ENCODE measurements at places on chromosomes 2 and 18.

- no peak for DNase-seq
Observed at GRCh38 chr2:203880557-203881125, 13.1 kb downstream of the CTLA4 start.

DNA sequence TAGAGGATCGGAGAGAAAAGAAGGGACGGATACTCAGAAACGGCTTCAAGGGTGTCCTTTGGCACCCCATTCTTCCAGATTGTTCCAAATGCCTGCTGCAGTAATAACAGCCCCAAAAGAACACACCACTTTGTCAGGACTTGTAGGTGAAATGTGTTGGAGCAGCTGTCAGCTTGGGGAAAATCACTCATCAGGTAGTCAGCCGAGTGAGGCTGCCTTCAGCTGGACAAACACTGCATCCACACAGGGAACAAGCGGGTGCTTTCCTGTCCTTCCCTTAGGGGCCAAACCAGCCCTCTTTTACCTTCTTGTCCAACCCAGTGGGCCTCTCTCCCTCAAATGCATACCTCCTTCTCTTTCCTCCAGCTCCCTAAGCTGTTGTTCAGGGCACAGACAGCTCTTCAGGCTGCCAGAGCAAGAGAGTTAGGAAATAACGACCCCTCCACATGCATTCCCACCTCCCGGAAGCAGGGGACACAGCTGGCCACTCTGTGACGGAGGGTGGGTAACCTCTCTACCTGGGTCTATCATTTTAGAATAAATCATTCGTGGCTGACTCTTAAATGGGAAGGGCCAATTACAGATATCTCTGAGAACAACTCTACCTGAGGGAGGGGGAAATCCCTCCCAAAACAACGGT is 48.1 kb downstream of the BCL11A start:
- no peak for DNase-seq

DNA sequence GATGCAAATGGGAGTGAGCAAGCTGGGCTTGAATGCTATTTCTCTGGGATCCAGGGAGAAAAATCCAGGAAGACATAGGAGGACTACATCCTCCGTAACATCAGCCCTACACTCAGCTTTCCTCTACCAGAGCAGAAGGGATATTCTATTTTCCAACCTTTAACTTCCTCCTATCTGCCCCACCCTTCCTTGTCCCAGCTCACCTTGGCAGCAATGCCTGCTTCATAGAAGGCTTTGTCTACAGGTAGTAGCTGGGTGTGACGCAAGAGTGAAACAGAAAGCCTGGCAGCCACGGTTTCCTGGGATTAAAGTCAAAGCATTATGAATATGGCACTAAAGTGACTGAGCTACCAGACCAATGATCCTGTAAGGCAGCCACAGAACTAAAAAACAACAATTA is 3.9 kb downstream of the KRTCAP3 start:
- DNase-seq = no peak

- DNase-seq = no peak
Observed at GRCh38 chr18:37188016-37188791, 359.3 kb downstream of the KIAA1328 start.

GRCh38 chr2:100757621-100758394 is 62.1 kb upstream of the NPAS2 start:
- no peak for DNase-seq

GRCh38 chr18:69109686-69110085 is 291.0 kb upstream of the DOK6 start:
- DNase-seq = no peak

- DNase-seq = no peak
Observed at GRCh38 chr2:7109533-7109885, 192.3 kb downstream of the RNF144A start.

- DNase-seq = no peak
Observed at GRCh38 chr2:196410008-196410407, 229.5 kb upstream of the CCDC150 start.

DNA sequence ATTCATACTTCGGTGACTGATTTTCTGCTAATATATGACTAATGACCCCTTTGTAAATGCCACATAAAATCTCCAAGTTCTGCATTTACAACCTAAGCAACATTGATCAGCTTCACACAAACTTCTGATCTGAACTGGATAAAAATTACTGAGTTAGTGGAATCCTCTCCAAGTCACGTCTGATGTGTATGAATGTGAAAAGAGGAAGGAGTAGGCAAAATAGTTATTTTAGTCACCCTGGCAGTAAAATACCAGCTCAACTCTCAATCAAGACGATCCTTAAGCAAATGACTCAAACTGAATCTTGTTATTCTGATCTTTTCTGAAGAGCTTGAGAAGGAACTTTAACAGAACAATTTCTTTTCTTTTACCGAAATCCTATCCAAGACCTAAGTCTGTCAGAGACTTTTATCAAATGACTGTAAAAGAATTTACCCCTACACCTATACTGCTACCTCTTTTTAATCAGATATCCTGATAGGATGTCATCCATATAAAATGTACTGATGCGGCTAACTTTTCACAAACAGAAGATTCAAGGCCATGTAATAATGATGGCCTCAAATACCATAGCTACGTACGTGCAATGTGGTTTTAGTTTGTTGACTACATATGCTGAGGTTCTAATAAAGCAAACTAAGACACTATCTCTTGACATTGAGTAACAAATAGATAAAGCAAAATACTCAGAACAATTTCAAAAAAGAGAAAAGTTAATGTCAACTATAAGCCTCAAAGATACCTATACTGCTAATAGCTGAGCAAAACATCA is 23.7 kb downstream of the CUL3 start:
- no peak for DNase-seq

- peak; percentile 38 for DNase-seq
Observed at GRCh38 chr2:207983641-207984042, 41.7 kb downstream of the PLEKHM3 start.

GRCh38 chr2:235543128-235543750 is 49.4 kb downstream of the AGAP1 start:
- no peak for DNase-seq

DNA sequence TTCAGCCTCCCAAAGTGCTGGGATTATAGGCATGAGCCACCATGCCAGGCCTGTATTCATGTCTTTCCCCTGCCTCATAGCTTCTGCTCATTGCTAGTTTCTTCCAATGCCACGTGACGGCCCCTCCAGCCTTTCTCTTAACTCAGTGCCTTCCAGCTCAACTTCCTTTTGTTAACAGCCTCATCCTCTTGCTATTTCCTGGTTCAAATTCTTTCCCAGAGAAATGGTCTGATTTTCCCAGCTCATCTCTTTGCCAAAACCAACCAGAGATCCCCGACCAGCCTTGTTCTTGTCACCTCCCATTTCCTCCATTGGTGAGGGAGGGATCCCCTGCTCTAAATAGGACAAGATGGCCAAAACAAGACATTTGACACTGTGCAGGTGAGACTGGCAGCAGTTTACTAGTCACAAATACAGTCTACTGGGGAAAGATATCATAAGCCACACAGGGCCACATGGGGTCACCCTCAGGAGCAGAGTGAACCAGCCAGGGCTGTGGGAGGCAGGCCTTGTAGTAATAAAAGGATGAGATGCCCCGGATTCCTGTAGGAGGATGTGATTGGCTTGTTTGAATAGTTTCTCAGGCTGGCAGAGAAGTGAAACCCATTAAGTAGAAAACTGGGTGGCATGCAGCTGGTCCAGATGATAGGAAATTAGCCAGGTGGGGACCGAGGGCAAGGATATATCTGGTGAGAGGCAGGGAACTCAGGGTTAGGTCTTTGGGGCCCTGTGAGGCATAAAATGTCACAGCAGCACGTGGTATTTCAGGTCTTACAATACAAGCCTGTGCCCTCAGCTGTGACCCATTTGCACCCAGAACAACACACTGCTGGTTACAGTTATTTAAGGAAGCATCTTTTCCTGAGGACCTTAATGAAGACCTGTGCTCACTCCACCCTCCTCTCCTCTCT is 6.4 kb downstream of the CD207 start:
- DNase-seq = no peak

GRCh38 chr18:49055196-49055595 is 104.4 kb upstream of the SMAD7 start:
- DNase-seq = no peak

DNA sequence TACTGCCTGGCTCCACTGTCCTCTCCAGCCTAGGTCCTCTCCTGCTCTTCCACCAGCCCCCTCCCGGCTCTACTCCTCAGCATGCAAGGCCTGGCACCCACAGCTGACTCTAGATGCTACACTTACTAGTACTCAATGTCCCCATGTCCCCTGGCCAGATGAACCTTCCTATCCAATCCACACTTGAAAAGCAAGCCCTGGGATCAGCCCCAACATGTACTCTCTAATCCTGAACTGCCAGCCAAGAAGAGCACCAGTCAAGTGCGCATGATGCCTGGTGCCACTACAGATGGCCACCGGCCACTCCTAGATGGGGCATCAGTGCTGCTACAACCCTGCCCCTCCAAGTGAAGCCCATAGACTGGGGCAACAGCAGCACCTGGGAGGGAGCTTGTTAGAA is 168.2 kb downstream of the STK39 start:
- no peak for DNase-seq

- DNase-seq = no peak
Observed at GRCh38 chr2:62467100-62467474, 38.9 kb downstream of the TMEM17 start.

DNA sequence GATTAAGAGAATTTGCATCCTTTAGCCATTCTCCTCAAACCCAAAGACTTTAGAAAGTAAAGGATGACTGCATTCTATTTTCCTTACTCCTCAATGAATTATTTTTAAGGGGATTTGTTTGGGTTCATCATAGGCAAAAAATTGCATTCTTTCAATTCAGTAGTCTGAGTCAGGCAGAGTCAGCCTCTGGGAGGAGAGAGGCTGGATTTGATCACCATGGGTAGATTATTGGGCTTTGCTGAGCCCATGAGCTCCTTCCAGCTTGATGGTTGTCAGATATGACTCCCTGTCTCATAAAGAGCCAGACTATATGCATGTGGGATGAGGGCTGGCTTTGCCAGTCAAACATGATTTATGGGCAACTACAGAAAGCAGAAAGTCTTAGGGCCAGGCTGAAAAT is 101.2 kb downstream of the KCNS3 start:
- no peak for DNase-seq

DNA sequence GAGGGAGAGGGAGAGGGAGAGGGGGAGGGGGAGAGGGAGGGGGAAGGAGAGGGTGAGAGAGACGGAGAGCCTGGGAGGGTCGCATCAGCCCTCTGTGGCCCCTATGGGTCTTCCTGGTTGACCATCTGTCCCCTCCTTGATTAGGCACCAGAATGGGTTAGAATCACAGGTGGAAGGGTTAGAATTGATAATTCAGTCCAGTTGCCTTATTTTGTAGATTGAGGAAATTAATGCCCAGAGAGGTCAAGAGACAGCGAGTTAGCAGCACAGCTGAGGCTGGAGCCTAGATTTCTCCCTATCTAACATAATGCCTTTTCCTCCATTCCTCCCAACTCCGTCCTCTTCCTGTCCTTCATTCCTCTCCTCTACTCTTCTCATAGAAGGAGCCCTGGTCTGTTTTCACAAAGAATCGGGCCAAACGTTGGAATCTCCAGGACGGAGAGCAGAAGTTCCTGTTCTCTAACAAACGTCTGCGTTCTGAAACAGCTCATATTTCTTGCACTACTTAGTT is 338 bp upstream of the THUMPD2 start:
- DNase-seq = no peak

DNA sequence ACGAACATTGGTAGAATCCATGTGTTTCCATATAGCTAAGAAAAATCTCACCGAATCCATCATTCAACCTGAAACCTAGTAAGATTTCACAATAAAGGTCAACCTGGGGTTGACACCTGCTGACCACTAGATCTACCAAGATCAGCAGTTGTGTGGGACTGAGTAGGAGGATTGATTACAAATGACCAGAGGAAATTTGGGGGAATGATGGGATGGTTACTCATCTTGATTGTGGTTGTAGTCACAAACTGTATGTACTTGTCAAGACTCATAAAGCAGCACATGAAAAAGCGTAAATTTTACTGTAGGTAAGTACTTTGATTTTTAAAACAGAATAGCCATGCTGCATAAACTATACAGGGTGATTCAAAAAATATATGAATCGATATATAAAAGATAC is 14.7 kb downstream of the DAPL1 start:
- no peak for DNase-seq

GRCh38 chr2:152626911-152627339 is 90.3 kb downstream of the PRPF40A start:
- DNase-seq = no peak

DNA sequence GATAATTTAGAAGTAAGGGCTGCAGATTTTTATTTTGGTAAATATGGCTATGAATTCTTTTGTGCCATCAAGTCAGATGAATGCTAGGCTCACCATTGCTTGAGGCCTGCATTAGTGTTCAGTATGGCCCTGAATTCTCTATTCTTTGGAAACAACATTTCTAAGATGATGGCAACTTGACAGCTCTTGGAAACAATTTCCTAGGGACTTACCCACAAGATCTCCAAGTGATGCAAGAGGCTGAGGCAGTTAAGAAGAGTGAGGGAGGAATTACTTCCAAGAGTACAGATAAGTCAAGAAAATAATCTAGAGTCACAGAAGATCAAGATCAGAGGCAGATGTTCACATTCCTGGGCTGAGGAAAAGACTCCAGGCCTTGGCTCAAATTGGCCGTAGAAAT is 129.1 kb downstream of the NRP2 start:
- DNase-seq = no peak

DNA sequence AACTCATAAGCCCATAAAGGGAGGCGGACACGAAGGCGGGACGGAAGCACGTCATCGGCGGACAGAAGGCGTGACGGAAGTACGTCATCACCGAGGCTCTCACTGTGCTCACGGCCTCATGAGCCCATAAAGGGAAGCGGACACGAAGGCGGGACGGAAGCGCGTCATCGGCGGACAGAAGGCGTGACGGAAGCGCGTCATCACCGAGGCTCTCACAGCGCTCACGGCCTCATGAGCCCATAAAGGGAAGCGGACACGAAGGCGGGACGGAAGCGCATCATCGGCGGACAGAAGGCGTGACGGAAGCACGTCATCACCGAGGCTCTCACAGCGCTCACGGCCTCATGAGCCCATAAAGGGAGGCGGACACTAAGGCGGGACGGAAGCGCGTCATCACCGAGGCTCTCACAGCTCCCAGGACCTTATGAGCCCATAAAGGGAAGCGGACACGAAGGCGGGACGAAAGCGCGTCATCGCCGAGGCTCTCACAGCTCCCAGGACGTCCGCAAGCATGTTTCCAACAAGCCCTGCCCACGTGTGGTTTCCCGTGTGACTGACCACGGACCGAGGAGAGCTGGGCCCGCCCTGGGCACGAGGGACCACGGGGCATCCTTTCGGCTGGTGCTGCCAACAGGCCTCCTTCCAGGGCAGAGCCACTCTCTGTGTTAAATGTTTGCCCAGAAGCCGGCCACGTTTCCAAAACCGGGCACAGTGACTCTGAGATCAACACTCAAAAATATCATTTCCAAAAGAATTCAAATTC is 182.7 kb upstream of the SALL3 start:
- no peak for DNase-seq

DNA sequence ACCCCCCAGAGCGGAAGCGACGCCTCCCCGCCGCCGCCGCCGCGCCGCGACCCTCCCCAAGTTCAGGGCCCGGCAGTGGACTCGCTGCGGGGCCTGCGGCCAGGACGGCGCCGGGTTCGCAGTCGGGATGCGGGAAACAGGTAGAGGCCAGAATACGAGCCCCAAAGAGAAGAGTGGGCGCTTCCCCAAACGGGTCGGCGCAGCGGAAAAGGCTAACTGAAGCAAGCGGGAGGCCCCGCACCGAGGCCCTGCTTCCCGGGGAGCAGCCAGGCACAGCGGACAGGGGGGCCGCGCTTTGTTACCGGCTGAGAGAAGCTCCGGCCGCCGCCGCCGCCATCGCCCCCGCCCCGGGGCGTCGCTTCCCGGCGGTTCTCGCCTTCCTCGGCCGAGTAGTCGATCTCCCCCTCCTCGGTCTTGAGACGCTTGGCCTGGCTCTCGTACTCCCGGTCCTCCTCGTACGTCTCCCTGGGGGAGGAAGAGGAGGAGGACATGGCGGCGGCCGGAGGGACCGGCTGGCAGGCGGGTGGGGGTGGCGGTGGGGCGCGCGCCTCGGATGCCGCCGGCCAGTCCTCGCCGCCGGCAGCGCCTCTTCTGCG is 494 bp downstream of the HNRNPLL start:
- DNase-seq = no peak

Data from GF-D8 (cell line).